ENCODE measurements at places on chromosomes 5 and 9. TPM values are rescaled to one million over a fixed set of nuclear protein-coding genes. Genes with fewer than 3 reads are reported as not detected.

DNA sequence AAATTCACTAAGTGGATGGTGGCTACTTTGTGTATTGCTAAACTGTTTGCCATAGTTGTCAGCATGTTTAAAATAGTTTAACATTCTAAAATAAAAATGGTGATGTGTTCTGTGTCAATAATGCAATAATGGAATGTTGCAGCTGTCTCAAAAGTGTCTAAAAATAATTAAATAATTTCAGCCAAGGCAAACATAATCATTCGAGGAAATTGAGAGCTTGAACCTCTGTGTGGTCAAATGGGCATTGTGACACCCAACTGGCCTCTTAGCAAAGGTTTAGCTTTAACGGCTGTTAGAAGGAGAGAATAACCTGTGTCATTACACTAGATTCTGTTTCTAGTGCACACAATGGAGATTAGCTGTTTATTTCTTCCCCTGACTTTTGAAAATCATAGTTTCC is 278.5 kb downstream of the TMEM167A start:
- DNase-seq = no peak
- no peak overlapping the region for H3K27ac ChIP-seq
- no peaks in the 10 kb centered on the region for H3K27me3 ChIP-seq
- no peaks in the 10 kb centered on the region for H3K4me1 ChIP-seq
- no peaks in the 10 kb centered on the region for H3K36me3 ChIP-seq

Gene NEUROG1
- polyA plus RNA-seq = not detected

Gene SNCAIP
- polyA plus RNA-seq = 0.83 TPM

- no peak for DNase-seq
- H3K4me1 ChIP-seq = peaks cover 86% of the 10 kb centered on the region
- no peaks in the 10 kb centered on the region for H3K27me3 ChIP-seq
These were observed 16.2 kb downstream of the PPP2CA start for GRCh38 chr5:134209477-134210245.

GRCh38 chr5:16534280-16534679 is 68.7 kb upstream of the ZNF622 start:
- no peak for DNase-seq
- no peaks in the 10 kb centered on the region for H3K27me3 ChIP-seq
- H3K36me3 ChIP-seq = no peaks in the 10 kb centered on the region
- H3K4me3 ChIP-seq = no peak overlapping the region

DNA sequence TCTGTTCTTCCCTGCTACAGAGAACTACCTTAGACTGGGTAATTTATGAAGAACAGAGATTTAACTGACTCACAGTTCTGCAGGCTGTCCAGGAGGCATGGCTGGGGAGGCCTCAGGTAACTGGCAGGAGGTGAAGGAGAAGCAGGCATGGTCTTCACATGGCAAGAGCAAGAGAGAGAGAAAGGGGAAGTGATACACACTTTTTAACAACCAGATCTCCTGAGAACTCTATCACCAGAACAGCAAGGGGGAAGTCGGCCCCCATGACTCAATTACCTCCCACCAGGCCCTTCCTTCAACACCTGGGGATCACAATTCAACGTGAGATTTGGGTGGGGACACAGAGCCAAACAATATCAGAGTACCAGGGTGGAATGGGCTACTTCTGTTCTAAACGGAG is 766.8 kb downstream of the TLE1 start:
- DNase-seq = no peak
- no peaks in the 10 kb centered on the region for H3K4me1 ChIP-seq
- no peak overlapping the region for H3K4me3 ChIP-seq
- H3K27me3 ChIP-seq = no peaks in the 10 kb centered on the region
- no peak overlapping the region for H3K27ac ChIP-seq

DNA sequence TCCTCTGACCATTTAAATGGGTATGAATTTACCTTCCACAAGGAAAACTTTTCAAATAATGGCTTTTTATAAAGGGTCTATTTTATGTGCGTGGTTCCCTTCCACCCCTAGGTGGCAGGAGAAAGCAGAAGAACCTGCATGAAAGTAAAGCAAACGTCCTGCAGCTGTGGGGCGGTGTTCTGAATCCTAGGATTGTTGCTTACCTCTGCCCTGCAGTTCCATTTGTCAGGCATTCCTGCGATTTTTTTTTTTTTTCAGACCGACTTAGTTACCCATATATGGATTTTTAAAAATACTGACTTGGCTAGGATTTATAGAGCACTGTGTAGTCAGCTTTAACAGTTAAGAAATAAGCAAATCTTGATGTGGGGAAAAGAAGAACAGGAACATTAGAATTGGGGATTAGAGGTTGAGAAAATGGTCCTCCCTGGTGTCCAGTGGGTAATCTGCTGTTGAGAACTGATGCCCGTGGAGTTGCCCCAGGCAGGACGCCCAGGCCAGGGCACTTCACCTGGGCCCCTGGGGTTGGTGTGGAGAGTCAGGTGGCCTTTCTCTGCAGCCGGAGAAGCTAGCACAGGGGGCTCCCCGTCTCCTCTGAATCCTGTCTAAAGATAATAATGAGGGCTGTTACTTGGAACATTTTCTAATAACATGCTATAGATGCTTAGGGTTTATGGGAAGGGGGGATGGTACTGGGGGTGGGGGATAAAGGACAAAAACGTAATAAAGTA is 30.4 kb upstream of the LTC4S start:
- peaks cover 45% of the 10 kb centered on the region for H3K4me1 ChIP-seq
- no peak overlapping the region for H3K4me3 ChIP-seq
- peak overlapping the region; percentile 73 for H3K27ac ChIP-seq
- H3K36me3 ChIP-seq = peaks cover 32% of the 10 kb centered on the region
- no peaks in the 10 kb centered on the region for H3K27me3 ChIP-seq

- no peaks in the 10 kb centered on the region for H3K27me3 ChIP-seq
- peak overlapping the region; percentile 79 for H3K27ac ChIP-seq
- DNase-seq = no peak
- no peaks in the 10 kb centered on the region for H3K36me3 ChIP-seq
These were observed 267.7 kb downstream of the FANCC start for GRCh38 chr9:95049761-95050160.

GRCh38 chr9:124010665-124011321 is 775 bp upstream of the LHX2 start:
- DNase-seq = no peak
- peaks cover 100% of the 10 kb centered on the region for H3K27me3 ChIP-seq
- H3K36me3 ChIP-seq = no peaks in the 10 kb centered on the region
- peak overlapping the region; percentile 41 for H3K4me3 ChIP-seq
- H3K27ac ChIP-seq = no peak overlapping the region

Measured in stomach (tissue), 19 donors.